ENCODE measurements at places on chromosomes 13 and 19. TPM values are rescaled to one million over a fixed set of nuclear protein-coding genes. Genes with fewer than 3 reads are reported as not detected.

GRCh38 chr19:54245936-54246335 is 3.3 kb upstream of the LILRA6 start:
- no peaks in the 10 kb centered on the region for H3K4me1 ChIP-seq
- H3K27ac ChIP-seq, result no peak overlapping the region
- no peaks in the 10 kb centered on the region for H3K36me3 ChIP-seq
- no peak for DNase-seq

Gene ZNF90
- total RNA-seq, result 6.7 TPM

Gene CYP4F3
- 0.33 TPM for total RNA-seq

GRCh38 chr13:44106266-44107152 is 226.8 kb downstream of the LACC1 start:
- no peak overlapping the region for H3K27ac ChIP-seq
- no peaks in the 10 kb centered on the region for H3K36me3 ChIP-seq
- DNase-seq, result no peak
- no peak overlapping the region for H3K4me3 ChIP-seq

Gene NLRP4
- total RNA-seq, result not detected

Measured in body of pancreas (tissue), 4 donors.